OCI-LY7 (cell line): ENCODE measurements at places on chromosomes 6 and 20.

DNA sequence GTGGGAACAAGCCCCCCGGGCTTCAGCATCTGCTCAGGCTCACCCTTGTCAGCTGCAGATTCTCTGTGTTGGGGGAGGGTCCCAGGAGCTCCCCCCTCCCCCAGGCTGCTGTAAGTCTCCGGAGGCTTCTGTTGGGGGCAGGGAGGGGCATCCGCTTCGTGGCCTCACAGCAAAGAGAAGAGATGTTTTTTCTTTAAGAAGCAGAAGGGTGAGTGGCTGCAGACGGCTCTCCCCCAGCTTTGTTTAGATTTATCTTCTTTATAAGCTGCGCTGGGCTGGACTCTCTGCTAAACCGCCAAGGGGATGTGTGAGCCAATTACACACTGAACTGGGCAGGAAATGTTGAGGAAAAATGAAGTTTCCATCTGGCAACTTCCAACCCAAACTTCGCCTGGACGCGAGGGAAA is 48.7 kb upstream of the GATA5 start:
- DNase-seq, result no peak

GRCh38 chr20:9884061-9884460 is 45.2 kb upstream of the PAK5 start:
- no peak for DNase-seq

GRCh38 chr6:161836643-161837448 is 563.0 kb upstream of the AGPAT4 start:
- no peak for DNase-seq

DNA sequence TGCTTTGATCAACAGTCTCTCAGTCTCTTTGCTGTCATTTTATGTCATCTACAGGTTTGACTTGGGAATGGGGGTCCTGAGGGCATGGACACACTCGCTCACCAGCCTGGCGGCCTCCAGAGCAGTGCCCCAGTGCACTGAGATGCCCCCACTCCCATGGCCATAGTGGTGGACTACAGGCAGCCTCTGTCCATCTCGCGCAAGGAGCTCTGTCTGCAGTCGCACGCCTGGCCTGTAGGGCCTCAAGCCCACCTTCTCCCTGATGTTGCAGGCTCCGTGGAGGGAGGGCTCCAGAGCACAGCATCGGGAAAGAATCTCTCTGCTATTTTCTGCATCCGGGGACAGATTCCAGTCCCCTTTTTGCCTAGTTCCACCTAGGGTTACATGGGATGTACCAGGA is 22.6 kb downstream of the DDO start:
- DNase-seq, result no peak

DNA sequence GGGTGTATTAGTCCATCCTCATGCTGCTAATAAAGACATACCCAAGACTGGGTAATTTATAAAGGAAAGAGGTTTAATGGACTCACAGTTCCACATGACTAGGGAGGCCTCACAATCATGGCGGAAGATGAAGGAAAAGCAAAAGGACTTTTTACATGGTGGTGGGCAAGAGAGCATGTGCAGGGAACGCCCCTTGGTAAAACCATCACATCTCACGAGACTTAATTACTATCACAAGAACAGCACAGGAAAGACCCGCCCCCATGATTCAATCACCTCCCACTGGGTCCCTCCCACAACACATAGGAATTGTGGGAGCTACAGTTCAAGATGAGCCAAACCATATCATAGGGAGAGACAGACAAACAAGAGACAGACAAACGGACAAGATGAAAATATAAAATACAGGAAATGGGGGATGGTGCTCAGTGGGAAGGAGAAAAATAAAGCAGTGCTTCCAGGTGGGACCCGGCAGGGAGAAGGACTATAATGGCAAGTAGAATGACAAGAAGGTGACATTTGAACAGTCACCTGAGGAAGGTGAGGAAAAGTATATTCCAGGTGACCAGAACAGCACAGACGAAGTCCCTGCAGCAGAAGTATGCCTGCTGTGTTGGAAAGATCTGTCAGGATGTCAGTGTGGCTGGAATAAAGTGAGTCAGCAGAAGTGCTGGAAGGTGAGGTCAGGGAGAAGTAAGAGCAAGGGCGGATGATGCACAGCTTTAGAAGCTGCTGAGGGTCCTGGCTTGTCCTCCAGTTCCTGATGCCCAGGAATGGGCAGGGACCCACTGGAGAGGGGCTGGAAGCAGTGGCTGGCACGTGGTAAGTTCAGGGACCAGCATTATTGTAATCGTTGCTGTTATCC is 61.1 kb downstream of the SLC2A10 start:
- peak; percentile 33 for DNase-seq

GRCh38 chr6:41336824-41337223 is 1.4 kb downstream of the NCR2 start:
- no peak for DNase-seq

DNA sequence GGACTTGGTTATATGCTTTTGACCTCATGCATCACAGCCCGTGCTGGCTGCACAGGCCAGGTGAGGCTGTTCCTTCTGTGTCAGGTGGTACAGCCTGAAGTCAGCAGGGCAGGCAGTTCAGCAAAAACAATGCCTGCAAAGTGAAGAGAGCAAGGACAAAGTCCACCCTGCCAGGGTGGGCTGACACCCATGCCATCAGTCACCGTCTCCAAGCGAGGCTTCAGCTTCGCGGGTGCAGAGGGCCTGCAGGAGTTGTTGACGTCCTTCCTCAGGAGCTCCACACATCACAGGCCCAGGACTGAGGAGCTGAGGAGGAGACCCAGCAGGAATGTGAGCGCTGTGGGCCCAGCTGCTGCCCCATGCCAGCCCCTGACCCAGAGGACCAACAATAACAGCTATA is 111.3 kb downstream of the SASH1 start:
- no peak for DNase-seq

GRCh38 chr6:16480763-16481560 is 242.6 kb downstream of the GMPR start:
- no peak for DNase-seq

DNA sequence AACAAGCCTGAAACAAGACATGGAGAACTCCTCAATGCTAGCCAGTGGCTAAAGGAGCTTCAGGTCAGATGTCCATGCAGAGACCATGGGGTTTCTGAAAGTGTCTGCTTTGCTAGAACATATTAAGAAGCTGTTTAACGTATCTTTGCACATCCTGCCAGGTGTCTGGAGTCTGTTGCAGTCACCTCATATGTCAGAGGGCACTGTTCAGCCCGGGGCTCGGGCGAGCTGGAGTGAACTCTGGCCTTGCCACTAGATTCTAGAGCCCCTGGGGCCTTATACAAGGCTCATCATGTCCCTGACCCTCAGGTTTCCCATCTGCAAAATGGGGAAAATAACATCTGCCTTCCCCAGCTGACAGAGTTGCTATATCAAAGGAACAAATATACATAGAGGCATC is 59.0 kb downstream of the PRDM1 start:
- peak; percentile 77 for DNase-seq

GRCh38 chr20:21272679-21273078 is 30.5 kb upstream of the XRN2 start:
- DNase-seq, result no peak

GRCh38 chr20:6744180-6744579 is 23.3 kb upstream of the BMP2 start:
- DNase-seq, result no peak

- DNase-seq, result peak; percentile 94
Measured at GRCh38 chr20:5674176-5674660, 76.0 kb upstream of the SHLD1 start.

DNA sequence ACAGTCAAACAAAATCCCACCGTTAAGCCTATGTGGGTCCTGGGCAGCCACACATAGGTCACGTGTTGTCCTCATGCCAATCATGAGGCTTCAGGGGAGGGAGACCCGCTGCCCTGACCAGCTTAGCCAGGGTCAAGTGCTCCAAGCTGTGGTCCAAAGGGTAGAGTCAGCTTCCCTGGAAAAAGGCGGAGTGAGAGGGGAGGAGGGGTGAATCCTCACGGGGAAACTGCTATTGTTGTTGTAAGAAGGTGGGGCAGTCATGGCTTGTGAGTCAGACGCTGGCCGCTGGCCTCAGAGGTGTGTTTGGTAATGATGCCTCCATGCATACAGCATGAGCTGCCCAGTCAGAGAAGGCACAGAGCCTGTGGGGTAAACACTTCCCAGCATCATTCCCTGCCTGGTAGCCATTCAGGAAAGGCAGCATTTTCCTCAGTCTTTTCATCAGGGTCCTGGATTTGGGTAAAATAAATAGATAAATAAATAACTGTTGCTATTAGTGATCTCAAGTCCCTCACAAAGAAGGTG is 8.7 kb downstream of the CST3 start:
- no peak for DNase-seq

DNA sequence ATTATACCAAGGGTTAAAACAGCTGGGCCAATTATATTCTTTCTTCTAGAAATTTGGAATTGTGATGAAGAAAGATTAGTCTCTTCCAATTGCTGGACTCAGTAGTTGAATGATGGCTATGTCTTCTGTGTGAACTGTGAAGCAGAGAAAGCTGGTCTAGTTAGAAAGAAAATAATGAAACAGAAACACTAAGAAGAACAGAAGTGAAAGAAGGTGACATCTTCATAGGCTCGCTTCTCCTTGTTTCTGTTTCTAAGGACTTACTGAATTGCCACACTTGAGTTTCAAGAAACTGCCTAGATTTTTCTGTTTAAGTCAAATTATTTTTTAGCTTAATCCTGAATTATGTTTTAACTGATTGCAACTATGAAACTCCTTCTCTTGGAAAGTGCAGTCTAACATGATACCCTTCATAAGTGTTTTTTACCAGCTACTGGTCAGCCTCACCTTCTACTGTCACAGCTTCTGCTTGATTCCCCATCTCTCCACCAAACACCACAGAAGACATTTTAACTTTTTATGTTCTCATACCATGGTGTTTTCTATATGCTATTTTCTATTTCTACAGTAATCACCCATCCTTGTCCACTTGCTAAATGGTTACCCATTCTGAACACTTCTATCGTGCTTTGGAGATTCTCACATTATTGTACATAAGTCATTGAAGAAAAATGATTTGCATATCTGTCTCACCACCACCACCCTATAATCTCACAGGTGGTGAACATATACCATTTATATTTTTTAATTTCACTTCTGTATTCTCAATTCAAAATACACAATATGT is 268.8 kb downstream of the GRIK2 start:
- DNase-seq, result no peak

DNA sequence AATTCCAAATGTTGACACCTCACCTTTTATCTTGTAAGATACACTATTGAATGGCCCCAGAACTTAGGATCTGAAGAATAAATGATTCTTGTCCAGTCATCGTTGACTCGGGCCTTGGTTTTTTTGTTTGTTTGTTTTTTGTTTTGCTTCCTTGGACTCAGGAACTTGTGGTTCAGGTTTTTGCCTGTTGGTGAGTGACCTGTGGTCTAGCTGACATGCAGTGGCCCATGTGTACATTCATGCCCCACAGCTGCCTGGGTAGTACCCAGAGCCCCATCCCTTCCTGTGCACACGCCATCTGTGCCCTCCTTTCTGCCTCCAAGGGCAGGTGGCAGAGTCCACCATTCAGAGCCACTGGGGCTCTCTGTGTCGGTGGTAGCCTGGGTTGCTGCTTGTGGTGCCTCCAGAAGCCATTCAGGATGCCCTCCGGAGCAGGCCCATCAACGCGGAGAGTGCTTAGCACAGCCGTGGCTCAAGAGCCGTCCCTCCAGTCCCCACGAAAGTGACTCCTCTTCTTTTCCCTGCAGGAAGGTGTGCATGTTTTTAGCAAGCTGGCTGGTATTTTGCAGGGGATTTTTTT is 85.9 kb downstream of the SYNJ2 start:
- no peak for DNase-seq

DNA sequence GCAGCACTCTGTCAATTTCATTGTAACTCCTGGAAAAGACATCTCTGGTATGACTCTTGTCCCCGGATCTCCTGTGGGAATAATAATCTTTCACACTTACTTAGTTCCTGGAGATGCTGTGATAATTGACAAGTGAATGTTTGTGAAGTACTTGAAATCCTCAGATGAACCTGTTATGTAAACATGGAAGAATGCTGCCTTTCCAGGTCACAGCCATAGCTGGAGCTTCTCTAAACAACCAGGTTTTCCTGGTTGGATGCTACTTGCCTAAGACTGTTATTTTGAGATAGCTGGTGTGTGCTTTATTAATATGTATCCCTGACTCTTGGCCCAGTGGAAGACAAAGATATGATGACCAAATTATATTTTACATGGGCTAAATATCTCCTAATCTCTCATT is 228.6 kb downstream of the KCNQ5 start:
- no peak for DNase-seq

DNA sequence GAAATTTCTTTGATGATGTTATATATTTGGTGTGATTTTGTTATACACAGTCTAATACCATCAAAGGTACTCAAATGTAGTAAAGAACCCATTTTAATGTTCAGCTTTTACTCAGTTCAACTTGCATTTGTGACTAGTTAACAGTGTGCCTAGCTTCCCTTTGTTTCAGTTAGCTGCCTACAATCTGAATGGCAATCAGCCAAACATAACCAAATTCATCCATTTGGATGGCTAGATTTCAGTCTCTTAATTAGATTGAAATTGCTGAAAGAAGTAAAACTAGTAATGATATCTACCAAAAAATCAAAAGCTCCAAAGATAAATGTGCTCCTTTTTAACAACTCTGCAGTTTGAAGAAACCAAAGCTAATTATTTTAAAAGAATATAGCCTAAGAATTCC is 6.9 kb downstream of the EPHA7 start:
- DNase-seq, result no peak

GRCh38 chr6:169212436-169212835 is 41.2 kb downstream of the THBS2 start:
- no peak for DNase-seq

GRCh38 chr20:51386586-51386985 is 155.9 kb downstream of the NFATC2 start:
- peak; percentile 53 for DNase-seq

DNA sequence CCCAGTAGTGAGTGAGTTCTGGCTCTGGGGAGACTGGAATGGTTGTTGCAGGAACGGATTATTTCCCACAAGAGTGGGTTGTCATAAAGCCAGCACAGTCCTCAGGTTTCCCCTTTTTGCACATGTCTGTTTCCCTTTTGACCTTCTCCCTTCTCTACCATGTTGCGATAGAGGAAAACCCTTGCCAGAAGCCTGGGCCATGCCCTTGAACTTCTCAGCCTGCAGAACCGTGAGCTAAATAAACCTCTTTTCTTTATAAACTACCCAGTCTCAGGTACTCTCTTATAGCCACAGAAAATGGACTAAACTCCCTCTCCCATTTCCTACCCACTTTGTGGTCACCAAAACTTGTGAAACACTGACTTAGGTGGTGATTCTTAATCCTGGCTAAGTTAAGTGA is 7.2 kb upstream of the PPP1R16B start:
- no peak for DNase-seq

DNA sequence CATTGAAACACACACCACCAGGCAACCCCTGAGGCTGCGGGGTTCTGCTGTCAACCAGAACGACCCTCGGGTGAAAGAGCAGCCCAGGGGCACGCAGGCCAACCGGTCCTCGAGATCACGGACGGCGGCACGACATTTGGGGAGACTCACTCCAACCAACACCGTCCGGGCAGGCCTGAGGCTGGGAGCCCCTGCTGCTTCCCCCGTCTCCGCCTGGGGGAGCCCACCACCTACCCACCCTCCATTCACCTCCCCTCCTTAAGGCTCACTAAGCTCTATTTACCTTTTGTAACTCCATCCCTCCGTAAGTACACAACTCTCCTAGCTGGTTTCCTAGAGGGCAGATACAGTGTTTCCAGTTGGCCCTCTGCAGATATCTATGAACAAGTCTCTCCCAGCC is 971.3 kb upstream of the DEFB115 start:
- DNase-seq, result peak; percentile 2

GRCh38 chr20:46324960-46325703 is 16.8 kb upstream of the CDH22 start:
- DNase-seq, result peak; percentile 15

- no peak for DNase-seq
Measured at GRCh38 chr6:155349129-155349528, 34.8 kb upstream of the TFB1M start.
